ENCODE measurements at places on chromosomes 6 and 20.

- no peak for DNase-seq
Measured at GRCh38 chr6:136763255-136763654, 29.0 kb downstream of the MAP3K5 start.

- no peak for DNase-seq
Measured at GRCh38 chr20:61848851-61849250, 216.8 kb downstream of the TAF4 start.

- no peak for DNase-seq
Measured at GRCh38 chr20:44745122-44745597, 505 bp upstream of the KCNK15 start.

- DNase-seq = no peak
Measured at GRCh38 chr20:38715646-38716045, 8.6 kb upstream of the SLC32A1 start.

DNA sequence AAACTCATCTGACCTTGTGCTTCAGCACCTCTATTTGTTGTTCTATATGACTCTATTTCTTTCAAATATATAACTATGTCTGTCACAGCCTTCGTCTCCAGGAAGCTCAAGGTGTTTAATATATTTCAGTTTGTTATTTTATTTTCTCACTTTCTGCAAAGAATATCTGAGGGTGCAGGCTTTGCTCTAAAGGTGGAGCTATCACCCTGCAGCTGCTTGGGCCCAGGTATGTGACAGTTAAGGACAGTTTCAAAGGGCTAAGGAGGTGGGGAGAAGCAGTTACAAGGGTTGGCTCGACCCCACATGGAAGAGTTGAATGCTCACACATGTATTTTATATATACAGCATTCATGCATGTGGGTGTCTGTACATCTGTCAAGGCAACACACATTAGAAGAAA lies 405.6 kb downstream of the BTBD9 start:
- no peak for DNase-seq

DNA sequence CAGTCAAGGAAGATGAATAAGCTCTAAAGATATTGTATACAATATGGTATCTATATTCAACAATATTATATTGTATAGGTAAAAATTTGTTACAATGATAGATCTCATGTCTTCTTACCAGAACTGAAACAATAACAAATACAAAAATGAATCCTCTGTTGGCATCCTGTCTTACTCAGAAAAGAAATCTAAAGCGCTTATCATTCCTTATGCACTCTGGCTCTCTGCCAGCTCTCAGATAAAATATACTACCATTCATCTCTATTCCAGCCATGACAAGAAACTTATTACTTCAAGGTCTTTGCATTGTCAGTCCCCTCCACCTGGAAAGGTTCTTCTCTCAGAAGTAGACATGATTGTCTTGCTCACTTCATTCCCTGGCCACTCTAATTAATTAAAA lies 138.6 kb downstream of the THEMIS start:
- DNase-seq = no peak

- no peak for DNase-seq
Measured at GRCh38 chr20:33024609-33025317, 6.7 kb upstream of the BPIFB6 start.

DNA sequence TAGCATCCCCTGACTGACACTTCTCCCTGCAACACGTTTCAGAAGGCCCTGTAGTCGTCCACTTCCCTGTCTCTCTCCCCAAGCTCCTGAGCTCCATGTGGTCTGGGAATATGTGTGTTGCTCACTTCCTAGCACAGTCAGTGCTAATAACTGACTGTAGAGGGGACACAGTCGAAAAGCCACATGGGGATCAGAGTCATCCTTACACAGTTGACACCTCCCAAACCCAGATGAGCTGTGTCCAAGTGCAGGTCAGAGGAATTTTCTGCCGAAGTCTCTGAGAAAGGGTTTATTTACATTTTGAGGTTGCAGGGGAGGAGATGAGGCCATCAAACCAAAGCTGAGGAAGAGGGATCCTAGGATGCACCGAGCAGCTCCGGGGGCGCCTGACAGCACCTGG lies 3.5 kb upstream of the ADAM33 start:
- DNase-seq = no peak

DNA sequence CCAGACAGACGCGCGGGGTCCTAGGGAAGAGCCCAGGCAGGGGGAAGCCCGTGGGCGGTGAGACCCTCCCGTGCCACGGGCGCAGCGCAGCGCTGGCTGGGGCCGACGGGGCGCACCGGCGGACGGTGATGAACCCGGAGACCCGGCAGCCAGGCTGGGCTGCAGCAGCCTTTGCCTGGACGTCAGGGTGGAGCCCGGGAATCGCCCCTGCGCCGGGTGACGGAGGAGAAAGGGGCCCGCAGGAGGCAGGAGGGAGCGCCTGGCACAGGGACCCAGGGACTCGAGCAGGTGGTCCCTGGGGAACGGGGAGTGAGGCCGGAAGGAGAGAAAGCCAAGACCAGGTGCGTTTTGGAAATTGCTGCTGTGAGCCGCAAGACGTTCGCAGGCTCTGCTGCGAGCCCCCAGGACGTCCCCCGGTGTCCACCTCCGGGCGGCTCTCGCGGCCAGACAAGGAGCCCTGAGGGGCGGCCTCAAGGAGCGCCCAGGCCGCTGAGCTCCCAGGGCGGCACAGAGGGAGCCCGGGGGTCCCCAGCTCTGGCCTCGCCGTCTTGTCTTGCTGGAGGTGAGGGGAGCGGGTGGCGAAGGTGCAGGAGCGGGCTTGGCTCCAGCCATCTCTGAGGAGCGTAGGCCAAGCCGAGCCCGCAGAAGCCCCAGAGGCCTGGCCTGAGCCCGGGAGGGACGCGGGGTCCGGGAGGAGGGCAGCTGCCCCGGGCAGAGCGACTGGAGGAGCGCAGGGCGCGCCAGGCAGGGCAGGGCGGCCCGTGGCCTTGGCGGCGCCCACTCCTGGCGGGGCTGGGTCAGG lies 191.2 kb upstream of the PDE10A start:
- DNase-seq = no peak
